ENCODE measurements at places on chromosomes 5 and 9. TPM values are rescaled to one million over a fixed set of nuclear protein-coding genes. Genes with fewer than 3 reads are reported as not detected.

DNA sequence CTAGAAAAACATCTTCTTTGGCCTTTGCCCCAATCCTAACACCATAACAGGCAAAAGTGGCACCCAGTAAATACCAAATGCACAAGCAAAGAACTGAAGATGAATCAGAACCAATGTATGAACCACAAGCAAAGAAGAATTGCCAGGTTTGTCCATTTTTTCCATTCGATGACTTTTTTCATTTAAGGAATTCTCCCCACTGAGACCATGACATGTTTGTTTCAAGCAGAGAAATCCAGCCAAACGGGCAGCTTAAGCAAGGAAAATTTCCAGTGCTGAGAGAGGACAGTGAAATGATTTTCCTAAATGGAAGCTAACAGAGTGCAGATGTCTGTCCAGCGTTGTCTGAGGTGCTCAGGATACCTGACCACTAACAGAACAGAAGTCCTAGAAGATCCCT lies 203.7 kb downstream of the ADAMTS12 start:
- no peak for DNase-seq

GRCh38 chr9:110187126-110187525 lies 20.8 kb downstream of the C9orf152 start:
- DNase-seq: no peak

DNA sequence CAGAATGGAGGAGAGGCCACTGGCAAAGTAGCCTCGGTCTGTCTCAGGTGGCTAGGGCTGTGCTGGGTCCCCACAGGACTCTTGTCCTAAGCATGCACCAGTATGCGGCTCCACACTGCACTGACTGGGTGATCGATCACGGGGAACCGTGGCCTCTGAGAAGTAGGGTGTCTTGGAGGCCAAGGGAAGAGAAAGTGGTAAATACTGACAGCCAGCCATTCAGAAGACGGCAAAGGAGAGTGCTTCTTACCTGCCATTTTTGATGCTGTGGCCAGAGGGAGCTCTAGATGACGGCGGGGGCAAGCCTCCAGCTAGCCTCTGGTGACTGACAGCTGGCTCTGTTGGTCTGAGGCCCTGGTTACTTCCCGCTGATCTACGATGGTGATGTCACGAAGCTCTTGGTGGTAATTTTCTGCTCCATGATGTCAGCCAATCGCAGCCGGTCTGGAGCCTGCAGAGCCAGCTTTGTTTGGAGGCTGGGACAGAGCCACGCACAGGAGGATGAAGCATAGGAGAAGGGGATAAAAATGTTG lies 40.4 kb upstream of the GADD45G start:
- no peak for DNase-seq

- no peak for DNase-seq
Measured at GRCh38 chr5:127757576-127757975, 54.4 kb downstream of the CCDC192 start.

GRCh38 chr9:5947912-5948311 lies 57.2 kb downstream of the MLANA start:
- DNase-seq: no peak

DNA sequence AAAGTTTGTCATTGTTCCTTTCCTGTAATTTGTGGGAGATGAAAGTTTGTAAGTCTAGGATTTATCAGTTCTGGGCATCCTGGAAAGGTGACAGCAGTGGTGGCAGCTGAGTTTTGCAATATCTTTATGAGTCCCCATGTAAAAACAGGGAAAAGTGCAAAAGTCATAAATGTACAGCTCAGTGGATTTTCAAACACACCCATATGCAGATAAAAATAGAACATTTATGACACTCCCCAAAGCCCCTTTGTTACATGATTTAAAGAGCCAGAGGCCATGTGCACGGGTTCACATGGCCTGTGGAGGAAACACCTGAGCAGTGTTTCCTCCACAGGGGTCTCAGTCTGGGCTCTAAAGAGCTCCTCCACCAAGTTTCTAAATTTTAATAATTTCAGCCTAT lies 6.3 kb downstream of the TMEM38B start:
- no peak for DNase-seq

DNA sequence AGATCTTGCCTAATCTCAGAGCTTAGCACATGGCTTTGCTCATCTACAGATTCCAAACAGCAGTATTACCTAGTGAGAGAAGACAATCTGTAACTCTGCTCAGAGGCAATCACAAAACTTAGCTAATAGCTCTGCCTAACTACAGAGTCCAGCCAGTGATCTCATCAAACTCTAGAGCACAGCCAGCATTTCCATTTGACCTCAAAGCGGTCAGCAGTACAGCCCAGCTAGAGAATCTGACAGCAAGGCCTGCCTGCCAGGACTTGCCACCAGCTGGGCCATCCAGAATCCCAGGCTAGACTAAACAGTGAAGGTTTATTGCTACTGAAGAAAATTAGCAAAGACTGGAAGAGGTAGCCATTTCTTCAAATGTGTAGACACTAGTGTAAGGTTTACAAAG lies 217.9 kb upstream of the VLDLR start:
- no peak for DNase-seq

- DNase-seq: no peak
Measured at GRCh38 chr5:168939156-168939800, 360.1 kb upstream of the PANK3 start.

DNA sequence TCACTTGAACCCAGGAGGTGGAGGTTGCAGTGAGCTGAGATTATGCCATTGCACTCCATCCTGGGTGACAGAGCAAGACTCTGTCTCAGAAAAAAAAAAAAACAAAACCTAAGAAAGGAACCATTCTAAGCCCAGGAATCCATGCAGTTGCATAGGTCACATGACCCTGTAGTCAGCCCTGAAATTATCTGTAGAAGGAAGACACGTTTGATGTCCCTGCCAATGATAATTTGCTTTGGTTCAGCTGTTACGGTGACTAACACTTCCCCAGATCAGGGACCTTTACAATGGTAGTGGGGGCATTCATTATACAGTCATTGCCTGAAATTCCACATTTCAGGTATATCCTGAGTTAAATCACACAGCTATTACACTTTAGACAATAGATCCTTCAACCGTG lies 50.5 kb downstream of the PRKACG start:
- DNase-seq: no peak

DNA sequence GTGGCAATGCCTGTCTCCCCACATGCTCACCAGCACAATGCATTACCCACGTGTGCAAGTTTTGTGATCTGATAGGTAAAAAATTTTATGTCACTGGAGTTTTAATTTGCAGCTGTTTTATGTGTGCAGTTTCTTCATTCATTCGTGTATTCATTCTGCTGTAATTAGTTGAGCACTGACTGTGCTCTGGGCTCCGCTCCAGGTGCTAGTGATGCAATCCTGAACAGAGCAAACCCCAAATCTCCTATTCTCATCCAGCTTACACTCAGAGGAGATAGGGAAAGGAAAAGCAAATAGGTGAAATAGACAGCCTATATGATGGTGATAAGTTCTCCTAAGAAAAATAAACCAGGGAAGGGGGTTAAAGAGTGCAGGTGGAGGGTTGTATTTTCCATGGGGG lies 148.4 kb downstream of the TENT4A start:
- DNase-seq: no peak

GRCh38 chr9:76667521-76667957 lies 96.7 kb upstream of the PCA3 start:
- DNase-seq: no peak

GRCh38 chr5:167447466-167448375 lies 843.7 kb upstream of the WWC1 start:
- DNase-seq: no peak

GRCh38 chr9:135795391-135795790 lies 93.4 kb downstream of the KCNT1 start:
- no peak for DNase-seq

GRCh38 chr9:92965061-92965758 lies 17.9 kb downstream of the FGD3 start:
- no peak for DNase-seq

DNA sequence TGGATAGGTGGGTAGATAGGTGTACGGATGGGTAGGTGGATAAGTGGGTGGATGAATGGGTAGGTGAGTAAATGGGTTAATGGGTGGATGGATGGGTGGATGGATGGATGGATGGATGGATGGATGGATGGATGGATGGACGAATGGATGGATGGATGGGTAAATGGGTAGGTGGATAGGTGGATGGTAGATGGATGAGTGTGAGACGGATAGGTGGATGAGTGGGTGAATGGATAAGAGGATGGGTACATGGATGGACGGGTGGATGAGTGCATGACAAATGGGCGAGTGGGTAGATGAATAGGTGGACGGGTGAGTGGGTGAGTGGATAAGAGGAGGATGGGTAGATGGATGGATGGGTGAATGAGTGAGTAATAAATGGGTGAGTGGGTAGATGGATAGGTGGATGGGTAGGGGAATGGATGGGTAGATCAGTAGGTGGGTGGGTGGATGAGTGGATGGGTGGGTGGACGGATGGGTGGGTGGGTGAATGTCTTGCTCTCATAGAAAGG lies 179.2 kb downstream of the FGF18 start:
- DNase-seq: no peak

- no peak for DNase-seq
Measured at GRCh38 chr5:140051950-140052349, 8.9 kb upstream of the NRG2 start.

DNA sequence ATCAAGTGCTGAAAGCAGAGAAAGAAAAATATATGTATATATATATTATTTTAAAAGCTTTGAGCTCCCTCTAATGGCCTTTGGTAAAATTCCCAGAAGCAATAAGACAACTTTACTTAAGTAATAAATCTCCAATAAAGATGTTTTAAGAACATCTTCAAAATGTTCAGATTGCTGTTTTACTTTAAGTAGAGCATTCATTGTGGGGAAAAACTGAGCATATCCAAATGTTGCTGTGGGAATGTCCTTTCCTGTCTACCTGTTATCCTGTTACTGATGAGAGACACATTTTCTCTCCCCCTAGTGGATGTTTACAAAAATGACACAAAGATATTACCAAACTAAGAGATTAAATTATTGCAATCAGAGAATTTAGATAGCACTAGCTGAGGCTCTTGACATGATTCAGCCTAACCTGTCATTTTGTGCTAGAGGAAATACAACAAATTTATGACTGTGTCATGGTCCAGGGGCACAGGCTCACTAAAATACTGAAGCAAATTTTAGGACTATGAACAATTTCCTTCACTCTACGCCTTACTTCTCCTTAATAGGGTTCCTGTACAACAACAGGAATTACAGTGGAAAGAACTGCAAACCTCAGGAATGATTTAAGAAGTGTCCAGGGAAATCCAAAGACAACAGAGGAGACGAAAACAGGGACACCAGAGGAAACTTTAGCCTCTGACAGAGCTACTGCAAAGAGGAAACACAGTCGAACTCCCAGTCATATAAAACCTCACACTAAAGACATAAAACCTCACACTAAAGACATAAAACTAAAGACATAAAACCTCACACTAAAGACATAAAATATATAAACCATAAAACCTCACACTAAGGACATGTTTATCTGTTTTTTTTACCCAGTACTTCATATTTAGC lies 24.3 kb upstream of the PRRC1 start:
- peak; percentile 55 for DNase-seq

DNA sequence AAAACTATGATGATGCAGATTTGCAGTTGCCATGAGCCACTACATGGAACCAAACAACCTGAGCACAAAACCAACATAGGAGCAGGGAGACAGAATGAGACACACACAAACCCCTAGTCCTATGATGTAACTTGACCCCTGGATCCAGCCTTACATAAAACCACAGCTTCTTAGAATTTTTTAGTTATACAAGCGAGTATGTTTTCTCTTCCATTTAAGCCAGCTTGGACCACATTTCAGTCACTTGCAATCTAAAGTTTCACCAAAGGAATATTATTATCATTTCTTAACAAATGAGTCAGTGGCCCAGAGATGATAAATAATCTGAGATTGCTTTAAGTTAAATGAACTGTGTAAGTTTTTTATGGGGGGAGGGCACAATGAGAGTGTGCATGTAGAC lies 6.8 kb downstream of the SPOCK1 start:
- no peak for DNase-seq

DNA sequence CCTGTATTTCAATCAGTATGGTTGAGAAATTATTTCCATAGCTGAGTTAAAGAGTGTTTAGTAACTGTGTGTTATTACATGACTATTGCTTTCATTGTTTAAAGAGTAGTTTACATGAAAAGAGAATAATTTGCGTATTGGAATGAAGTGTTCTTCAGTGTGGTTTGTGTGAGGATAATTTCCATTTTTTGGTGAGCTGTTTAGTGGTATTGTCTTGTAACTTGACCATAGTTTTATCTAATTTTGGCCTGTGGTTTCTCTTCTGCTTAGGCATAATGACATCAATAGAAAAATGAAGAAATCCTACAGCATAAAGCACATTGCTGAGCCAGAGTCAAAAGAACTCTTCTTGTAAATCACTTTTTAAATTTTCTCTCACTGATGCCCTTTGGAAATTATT lies 151.2 kb downstream of the SNCAIP start:
- no peak for DNase-seq

DNA sequence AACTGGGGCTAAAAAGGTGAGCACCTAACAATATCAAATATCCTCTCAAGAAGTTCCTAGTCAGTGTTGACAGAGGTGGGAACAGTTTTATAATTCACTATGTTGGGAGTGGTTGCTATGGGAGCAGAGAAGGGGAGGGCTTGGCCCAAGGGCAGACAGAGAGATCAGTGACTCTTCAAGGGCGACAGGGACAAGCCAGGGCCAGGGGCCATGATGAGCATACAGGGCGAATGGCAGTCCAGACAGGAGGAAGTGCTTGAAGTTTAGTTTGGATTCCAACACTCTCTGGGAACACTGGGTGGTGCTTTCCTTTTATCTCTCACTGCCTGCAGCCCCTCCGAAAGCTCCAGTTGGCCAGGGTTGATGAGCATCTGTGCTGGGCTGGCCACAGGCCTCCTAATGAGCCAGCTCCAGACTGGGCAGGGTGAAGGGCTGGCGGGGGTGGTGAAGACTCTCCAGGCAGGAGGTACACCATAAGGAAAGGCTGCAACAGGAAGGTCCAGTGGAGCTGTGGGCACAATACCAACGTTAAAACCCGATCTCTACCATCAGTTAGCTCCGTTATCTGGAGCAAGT lies 111.3 kb downstream of the TMEM174 start:
- DNase-seq: no peak

- DNase-seq: no peak
Measured at GRCh38 chr5:14235872-14236271, 92.7 kb downstream of the TRIO start.

The DAB2IP gene
- 41.5 TPM for polyA plus RNA-seq

The PCDHGB5 gene
- polyA plus RNA-seq: 7.8 TPM

The RGMB gene
- 13.8 TPM for polyA plus RNA-seq

The ORM2 gene
- polyA plus RNA-seq: not detected

The CDKN2A gene
- not detected for polyA plus RNA-seq

The TLE4 gene
- 73.5 TPM for polyA plus RNA-seq

The CCNO gene
- polyA plus RNA-seq: 6.9 TPM

Measured in right renal cortex interstitium (tissue), 3 donors.